ENCODE measurements at places on chromosomes 11 and 22.

GRCh38 chr11:32838505-32839274 lies 9.0 kb downstream of the PRRG4 start:
- H3K4me3 ChIP-seq, result no peak overlapping the region
- no peak for DNase-seq
- no peak overlapping the region for H3K27ac ChIP-seq
- H3K27me3 ChIP-seq, result no peaks in the 10 kb centered on the region

DNA sequence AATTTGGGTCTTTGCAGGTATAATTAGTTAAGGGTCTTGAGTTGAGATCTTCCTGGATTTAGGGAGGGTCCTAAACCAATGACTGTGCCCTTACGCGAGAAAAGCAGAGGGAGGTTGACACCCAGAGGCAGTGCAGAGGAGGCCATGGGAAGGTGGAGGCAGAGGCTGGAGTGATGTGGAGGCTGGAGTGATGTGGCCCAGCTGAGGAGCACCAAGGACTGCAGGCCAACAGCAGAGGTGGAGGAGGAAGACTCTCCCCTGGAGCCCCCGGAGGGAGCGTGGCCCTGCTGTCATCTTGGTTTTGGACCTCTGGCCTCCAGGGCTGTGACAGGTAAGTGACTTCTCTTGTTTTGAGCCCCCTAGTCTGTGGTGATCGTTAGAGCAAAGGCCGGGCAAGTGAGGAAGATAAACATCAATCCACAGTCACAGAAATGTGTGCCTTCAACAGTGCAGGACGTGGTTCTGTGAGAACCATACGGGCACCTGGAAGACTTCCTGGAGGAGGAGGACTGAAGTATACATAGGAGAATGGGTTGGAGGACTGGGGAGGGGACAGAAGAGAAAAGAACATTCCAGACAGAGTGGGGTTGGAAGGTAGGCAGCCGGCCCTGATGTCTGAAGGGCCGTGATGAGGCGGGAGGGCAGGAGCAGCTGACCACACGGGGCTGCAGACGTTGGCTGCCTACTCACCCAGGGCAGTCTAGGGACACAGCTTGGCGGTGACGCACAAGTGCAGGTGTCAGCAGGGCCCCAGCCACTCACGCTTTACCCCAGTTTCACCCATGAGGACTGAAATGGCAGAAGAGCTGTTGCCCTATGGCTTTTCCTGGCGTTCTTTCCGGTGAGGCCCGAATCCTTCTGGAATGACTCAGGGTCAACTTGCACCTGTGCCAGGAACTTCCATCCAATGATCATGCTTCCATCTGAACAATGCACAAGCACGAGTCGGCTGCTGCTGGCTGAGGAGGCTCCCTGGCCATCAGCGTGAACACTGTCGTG lies 270.2 kb downstream of the CTTN start:
- DNase-seq, result no peak
- no peaks in the 10 kb centered on the region for H3K27me3 ChIP-seq
- no peak overlapping the region for H3K4me3 ChIP-seq
- H3K36me3 ChIP-seq, result no peaks in the 10 kb centered on the region

DNA sequence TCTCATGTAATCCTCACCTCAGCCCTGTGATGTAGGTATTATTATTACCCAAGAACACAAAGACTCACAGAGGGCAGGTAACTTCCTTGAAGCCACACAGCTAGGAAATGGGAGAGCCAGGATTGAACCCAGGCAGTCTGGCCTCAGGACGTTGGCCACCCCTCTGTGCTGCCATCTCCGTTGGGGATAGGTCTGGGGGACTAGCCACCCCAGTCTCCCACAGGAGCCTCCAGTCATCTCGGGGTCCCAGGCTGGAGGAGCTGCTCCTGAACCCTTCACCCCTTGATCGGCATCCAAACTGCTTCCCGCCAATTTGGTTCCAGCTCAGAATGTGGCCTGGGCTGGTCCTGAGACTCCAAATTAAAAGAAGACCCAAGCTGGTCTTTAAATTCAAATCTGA lies 10.4 kb upstream of the TCF20 start:
- no peak overlapping the region for H3K4me3 ChIP-seq
- DNase-seq, result peak; percentile 30
- H3K27me3 ChIP-seq, result no peaks in the 10 kb centered on the region
- no peaks in the 10 kb centered on the region for H3K4me1 ChIP-seq
- H3K36me3 ChIP-seq, result no peaks in the 10 kb centered on the region
- H3K27ac ChIP-seq, result no peak overlapping the region

- H3K4me3 ChIP-seq, result no peak overlapping the region
- H3K27me3 ChIP-seq, result no peaks in the 10 kb centered on the region
- no peak overlapping the region for H3K27ac ChIP-seq
- no peaks in the 10 kb centered on the region for H3K4me1 ChIP-seq
- DNase-seq, result peak; percentile 74
Observed at GRCh38 chr22:43227239-43227630, 40.3 kb upstream of the TTLL12 start.

DNA sequence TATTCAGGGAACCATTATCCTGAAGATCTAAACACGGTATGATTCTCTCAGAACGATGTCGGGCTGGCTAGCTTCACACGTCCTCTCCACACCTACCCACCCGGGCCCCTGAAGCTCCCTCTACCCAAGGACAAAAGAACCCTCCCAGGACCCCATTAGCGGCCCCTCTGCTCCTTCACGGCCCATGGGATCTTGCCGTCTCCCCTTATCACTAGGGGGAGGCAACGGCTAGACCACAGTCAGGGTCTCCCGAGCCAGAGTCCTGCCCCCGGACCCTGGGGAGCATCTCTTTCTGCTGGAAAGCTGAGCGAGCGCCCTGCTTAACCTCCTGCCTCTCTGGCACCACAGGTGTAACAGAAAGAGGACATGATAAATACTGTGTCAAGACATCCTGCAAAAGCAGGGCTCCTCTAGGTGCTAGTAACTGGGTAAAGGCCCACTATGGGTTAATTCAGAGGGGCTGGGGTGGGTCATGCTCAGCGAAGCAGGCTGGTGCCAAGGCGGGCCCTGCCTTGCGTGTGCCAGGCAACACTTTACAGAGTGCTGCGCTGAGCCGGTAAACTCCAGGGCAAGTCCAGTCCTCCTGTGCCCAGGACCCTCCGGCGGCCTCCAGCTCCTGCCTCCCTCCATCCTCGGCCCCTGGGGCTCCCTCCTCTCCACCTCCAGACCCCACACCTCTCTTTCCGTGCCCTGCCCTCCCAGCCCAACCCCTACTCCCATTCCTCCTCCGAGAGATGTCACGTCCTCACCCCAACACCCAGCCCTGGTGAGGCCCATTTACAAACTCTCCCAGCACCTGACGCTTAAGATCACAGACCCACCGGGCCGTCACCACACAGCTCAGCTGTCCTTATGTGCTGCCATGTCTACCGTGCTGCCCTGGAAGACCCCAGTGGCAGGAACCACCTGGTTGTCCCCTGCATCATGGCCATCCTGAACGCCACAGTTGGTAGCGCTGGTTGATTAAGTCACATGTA lies 3.0 kb downstream of the TOLLIP start:
- no peaks in the 10 kb centered on the region for H3K36me3 ChIP-seq
- no peak overlapping the region for H3K4me3 ChIP-seq
- peak overlapping the region; percentile 49 for H3K27ac ChIP-seq
- H3K4me1 ChIP-seq, result no peaks in the 10 kb centered on the region

DNA sequence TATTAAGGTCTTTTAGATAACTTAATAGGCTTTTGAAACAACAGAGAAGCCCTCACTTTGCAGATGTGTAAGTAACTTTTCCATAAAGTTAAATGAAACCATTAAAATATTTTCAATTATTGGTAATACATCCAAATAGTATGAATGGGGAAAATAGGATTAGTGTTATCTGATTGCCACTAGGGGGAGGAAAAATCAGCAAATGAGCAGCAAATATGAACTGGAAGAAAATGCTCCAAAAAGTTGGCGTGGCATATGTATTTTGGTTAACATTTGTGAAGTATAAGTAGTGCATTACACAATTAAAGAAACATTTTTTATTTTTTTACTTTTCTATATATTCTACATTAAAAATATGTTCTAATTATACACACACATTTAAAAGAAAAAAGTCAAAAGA lies 259.8 kb upstream of the ANO5 start:
- H3K27me3 ChIP-seq, result no peaks in the 10 kb centered on the region
- H3K4me3 ChIP-seq, result no peak overlapping the region
- DNase-seq, result no peak
- no peaks in the 10 kb centered on the region for H3K36me3 ChIP-seq
- no peak overlapping the region for H3K27ac ChIP-seq
- H3K4me1 ChIP-seq, result no peaks in the 10 kb centered on the region

DNA sequence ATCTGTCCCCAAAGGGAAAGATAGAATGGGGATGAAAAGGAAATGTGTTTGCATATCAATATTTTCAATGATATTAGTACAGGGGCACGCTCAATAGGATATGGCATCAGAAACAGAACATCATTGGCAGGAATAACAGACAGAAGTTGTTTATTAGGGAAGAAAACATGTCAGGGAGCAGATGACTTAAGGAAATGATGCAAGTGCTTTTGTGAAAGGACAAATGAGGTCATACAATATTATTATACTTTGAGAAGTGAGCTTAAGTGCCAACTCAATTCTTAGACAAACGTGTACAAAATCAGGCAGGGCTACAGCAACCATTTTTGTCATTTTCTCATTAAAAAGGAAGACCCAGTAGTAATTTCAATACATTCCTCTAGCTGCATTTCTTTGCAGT lies 388.4 kb downstream of the SOX6 start:
- H3K27ac ChIP-seq, result no peak overlapping the region
- H3K4me1 ChIP-seq, result peaks cover 5% of the 10 kb centered on the region
- H3K27me3 ChIP-seq, result no peaks in the 10 kb centered on the region
- DNase-seq, result no peak

GRCh38 chr11:79902493-79902892 lies 461.7 kb upstream of the TENM4 start:
- no peaks in the 10 kb centered on the region for H3K27me3 ChIP-seq
- H3K4me1 ChIP-seq, result no peaks in the 10 kb centered on the region
- H3K27ac ChIP-seq, result no peak overlapping the region
- no peaks in the 10 kb centered on the region for H3K36me3 ChIP-seq
- H3K4me3 ChIP-seq, result no peak overlapping the region

DNA sequence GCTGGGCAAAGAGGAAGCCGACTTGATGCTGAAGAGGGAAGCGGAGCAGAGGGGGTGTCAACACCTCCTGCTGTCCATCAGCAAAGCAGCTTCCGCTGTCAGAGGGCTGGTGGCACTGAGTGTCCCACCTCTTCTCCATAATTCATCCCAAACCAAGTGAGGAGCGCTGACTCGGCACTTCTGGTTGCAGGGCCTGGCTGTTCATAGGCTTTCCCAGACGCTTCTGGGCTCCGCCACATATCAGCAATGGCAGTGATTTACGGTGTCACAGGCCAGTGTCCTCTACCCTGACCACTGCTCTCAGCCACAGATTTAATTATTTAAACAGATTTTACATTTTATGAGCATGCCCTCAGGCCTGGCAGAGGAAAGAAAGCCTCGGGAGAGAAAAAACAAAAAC lies 70.1 kb upstream of the TENM4 start:
- no peaks in the 10 kb centered on the region for H3K27me3 ChIP-seq
- no peak for DNase-seq
- no peak overlapping the region for H3K4me3 ChIP-seq
- H3K27ac ChIP-seq, result no peak overlapping the region
- no peaks in the 10 kb centered on the region for H3K36me3 ChIP-seq

DNA sequence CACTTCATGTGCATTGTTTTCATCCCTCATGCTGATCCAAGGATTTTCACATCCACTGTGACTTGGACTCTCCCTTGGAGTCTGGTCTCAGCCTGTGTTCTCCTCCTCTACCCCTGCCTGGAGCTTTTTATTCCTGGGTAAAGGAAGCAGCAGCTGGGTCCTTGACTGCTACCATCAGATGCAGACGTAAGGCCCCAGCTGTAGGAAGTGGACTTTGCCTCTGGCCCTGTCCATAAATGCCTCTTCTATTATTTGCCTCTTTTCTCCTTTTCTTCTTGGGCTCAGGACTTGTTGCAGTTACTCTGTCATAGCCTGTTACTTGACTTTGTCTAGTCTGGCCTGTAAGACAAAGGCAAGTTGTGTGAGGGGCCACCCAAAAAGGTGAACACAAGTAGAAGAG lies 303.8 kb downstream of the NXPE2 start:
- no peak overlapping the region for H3K27ac ChIP-seq
- H3K36me3 ChIP-seq, result no peaks in the 10 kb centered on the region
- H3K4me3 ChIP-seq, result no peak overlapping the region

DNA sequence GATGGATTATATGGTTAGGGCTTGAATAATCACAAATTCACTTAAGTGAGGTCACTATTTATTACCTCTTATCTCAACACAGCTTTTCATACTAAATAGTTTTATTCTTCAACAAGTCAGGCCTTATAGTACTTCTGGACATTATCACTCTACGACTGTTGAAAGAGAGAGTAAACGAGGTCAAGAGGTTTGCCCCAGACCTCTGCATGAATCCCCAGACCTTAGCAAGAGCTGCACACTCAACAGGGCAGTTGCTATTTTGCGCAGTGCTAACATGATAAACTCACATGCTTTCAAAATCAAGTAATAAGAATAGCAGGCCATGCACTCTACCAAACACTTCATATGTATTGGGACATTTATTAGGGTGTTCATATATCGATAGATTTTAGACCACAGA lies 60.5 kb downstream of the DDI1 start:
- DNase-seq, result no peak
- H3K36me3 ChIP-seq, result no peaks in the 10 kb centered on the region
- no peak overlapping the region for H3K27ac ChIP-seq
- no peak overlapping the region for H3K4me3 ChIP-seq

- no peaks in the 10 kb centered on the region for H3K36me3 ChIP-seq
- no peak overlapping the region for H3K4me3 ChIP-seq
- no peaks in the 10 kb centered on the region for H3K4me1 ChIP-seq
- no peak for DNase-seq
- H3K27me3 ChIP-seq, result no peaks in the 10 kb centered on the region
Observed at GRCh38 chr11:37788141-37788877, 1190.3 kb upstream of the RAG2 start.

DNA sequence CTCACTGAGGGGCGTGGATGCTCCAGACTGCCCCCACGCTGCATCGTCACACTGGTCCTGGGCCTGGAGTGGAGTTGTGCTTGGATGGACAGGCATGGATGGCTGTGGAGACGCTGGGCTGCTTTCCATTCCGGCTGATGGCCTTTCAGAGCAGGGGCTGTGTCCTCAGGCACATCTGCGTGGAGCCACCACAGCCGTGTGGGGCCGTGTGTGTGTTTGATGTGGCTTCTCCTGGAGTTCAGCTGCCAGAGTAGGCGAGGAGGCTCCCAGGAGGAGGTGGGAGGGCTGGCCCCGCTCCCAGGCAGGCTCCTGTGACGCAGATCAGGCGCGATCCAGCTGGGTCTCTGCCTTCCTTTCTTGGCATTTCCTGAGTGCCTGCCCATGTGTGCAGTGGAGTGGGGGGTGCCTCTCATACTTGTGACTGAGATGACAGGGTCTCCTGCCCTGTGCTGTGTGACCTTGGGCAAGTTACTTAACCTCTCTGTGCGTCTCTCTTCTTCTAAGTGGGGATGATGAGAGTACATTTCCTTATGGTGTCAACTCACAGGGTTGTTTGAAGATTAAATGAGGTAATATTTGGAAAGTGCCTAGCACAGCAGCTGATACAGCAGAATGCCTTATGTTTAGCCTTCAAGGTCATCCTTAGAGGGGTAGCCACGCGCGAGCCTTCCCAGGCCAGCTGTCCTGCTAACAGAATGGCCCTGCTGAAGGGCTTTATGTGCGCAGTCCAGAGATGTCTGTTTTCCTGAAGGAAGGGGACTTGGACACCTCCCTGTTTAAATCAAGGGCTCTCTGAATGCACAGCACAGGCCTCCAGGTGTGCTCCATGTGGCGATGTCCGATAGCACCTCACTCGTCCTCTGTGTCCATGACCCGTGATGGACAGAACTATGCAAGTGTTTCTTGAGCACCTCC lies 33.5 kb downstream of the GLB1L2 start:
- DNase-seq, result no peak
- H3K36me3 ChIP-seq, result no peaks in the 10 kb centered on the region

Data from kidney (tissue), 22 donors.